Stimulated activated memory B cell treated with anti-CD40 and anti-IgM and Interleukin-4, amounts not matched to agents 10 μg/mL and 1 μg/mL and 100 μg/mL, for 72 hours (primary cell): ENCODE measurements at places on chromosomes 6 and 20.
A peak's percentile ranks its signal among the peaks of the same experiment; 100 is the strongest.

DNA sequence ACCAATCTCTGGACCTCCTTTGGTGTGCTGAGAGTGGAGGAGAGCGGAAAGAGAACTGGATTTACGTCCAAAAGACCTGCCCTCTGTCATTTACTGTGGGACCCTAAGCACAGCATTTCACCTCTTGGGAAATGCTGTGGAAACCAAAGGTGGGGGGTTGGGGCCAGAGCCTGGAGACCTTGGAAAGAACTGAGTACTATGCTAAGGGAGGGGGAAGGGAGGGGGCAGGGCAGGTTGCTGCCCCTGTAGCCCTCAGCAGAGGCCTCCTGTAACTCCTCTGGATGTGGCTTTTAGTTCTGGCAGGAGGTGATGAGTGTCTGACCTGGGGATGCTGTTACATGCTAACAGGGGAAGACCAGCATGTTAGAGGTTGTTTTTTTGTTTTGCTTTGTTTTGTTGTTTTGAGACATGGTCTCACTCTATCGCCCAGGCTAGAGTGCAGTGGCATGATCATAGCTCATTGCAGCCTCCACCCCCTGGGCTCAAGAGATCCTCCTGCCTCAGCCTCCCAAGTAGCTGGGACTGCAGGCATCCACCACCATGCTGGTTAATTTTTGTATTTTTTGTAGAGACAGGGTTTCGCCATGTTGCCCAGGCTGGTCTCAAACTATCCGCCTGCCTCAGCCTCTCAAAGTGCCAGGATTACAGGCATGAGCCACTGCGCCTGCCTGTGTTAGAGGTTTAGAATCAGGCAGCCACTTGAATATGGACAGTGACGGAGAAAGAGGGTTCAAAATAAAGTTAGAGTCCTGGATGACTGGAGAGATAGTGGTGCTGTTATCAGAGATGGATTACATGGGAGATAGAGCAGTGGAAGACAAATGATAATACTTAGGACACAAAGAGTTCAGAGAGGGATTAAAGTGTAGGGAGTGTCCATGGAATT lies 18.4 kb upstream of the PARD6B start:
- ATAC-seq = no peak

DNA sequence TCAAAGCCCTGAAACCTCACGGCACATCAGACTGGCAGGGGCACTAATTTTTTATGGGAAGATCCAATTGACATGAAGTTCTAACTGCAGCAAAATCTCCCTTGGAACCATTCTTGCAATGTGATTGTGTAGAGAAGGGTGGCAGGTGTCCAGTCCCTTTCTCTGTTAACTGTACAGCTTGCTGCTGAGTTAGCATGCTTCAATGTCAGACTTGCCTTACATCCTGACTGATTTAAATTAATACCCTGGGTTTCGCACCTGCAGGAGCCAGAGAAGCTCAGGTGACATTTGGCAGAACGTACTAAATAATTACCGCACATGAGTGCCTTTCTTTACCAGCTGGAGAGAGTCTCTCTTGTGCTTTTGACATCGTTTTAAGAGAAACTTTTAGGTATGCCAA lies 123.0 kb downstream of the DOK5 start:
- ATAC-seq = no peak

- ATAC-seq = no peak
These were observed 60.1 kb downstream of the GFRA4 start for GRCh38 chr20:3603108-3603507.

- no peak for ATAC-seq
These were observed 17.3 kb downstream of the TAF4 start for GRCh38 chr20:62048346-62048761.

- ATAC-seq = no peak
These were observed 5.8 kb downstream of the DEFB123 start for GRCh38 chr20:31446084-31446819.

DNA sequence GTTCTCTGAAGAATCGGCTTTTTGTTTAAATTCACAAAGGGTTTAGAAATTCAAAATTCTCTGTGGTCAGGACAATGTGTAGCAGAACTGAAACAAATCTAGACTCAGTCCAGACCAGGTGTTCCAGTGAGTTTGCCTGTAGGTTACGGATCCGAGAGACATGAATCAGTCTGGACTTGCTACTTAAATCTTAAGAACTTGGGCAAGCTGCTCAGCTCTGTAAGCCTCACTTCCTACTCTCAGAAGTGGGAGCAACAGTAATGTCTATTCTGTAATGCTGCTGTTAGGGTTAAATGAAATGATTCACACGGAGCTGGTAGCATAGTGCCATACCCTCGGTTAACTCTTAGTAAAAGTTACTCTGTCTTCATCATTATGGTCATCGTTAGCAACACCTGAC lies 37.7 kb downstream of the HECA start:
- peak; percentile 85 for ATAC-seq

DNA sequence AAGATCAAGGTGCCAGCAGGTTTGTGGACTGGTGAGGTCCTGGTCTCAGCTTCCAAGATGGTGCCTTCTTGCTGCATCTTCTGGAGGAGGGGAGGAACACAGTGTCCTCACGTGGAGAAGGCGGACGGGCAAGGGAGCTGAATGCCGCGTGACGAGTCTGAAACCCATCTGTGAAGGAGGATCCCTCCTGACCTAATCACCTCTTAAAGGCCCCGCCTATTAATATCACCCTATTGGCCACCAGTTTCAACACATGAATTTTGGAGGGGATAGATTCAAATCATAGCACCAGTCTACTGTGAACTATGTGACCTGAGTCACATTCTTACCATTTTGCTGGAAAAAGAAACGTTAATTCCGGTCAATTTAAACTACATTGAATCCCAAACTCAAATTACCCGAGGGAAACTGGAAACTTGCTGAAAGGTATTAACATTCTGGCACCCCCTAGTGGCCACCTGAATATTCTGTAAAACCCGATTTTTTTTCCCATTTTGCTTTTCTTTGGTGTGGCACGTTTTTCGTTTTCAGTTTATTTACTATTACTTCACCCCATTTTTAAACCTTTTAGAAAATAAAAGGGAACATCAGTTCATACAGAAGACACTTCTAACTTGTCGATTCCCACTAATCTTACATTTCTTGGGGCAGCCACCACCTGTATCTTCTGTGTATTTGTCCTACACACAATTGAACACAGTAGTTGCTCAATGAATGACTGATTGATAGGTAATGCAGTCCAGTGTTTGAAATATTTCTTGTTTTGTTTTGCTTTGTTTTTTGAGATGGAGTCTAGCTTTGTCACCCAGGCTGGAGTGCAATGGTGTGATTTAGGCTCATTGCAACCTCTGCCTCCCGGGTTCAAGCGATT lies 17.9 kb upstream of the CCDC170 start:
- ATAC-seq = no peak

- no peak for ATAC-seq
These were observed 260.1 kb downstream of the BTBD3 start for GRCh38 chr20:12177657-12178293.

DNA sequence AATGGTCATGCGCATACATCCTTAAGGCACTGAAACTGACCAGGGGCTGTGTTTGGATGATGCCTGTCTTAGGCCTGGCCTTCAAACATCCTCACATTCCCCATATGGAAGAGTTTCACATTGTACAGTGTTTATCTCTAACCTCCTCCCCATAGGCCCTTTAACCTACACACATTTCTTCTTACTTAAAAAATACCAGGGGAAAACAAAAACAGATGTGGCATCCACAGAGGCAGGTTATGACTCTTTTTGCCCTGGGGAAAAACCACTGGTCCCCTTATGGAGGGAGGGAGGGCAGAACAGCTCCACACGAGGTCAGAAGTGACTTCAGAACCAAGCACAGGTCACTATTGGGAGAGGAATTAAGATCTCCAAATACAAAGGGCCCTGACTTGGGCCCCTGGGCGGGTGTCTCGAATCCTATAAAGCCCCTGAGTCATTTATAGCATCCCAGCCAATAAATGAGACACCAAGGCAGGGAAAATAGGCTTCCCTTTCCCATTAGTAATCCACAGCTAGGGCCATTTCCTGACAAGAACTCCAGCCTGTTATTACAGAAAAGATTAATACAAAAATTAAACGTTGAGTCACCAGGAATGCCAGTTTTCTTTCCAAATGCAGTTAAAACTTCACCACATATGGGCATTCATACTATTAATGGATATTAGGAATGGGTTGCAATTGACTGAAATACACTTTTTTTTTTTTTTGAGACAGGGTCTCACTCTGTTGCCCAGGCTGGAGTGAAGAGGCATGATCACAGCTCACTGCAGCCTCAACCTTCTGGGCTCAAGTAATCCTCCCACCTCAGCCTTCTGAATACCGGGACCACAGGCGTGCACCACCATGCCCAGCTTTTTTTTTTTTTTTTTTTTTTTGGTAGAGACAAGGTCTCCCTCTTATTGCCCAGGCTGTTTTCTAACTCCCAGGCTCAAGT lies 107.2 kb downstream of the ATP9A start:
- ATAC-seq = no peak

- no peak for ATAC-seq
These were observed 9.3 kb downstream of the DDR1 start for GRCh38 chr6:30893666-30894065.

- no peak for ATAC-seq
These were observed 13.3 kb upstream of the BAK1 start for GRCh38 chr6:33593414-33593727.
